NCI-H1930 (cell line): ENCODE measurements at places on chromosomes 1 and 21.

GRCh38 chr1:26210147-26210870, 19.9 kb downstream of the CATSPER4 start:
- DNase-seq: no peak

DNA sequence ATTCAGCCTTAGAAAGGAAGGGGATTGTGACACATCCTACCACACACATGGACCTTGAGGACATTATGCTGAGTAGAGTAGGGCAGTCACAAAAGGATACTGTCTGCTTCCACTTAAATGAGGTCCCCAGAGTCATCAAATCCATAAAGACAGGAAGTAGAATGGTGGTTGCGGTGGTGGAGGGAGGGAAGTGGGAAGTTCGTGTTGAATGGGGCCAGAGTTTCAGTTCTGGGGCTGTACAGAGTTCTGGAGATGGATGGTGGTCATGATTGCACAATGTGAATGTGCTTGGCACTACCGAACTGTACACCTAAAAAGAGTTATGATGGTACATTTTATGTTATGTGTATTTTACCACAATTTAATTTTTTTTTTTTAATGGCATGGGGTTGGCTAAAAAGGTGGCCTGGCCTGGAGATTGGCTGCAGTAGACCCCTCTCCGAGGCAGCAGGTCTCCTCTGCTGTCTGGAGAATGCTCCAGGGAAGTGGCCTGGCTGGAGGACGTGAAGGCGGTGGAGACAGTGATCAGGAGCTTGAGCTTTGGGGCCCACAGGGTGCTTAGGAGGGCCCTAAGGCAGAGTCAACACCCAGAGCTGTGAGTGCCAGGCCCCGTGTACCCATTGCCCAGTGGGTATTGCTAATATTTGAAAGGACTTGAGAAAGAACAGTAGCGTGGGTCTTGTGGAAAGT, 30.4 kb downstream of the IFNGR2 start:
- no peak for DNase-seq

GRCh38 chr1:221470000-221470698, 271.7 kb downstream of the DUSP10 start:
- DNase-seq: no peak

- no peak for DNase-seq
Measured at GRCh38 chr1:225921734-225922709, 2.0 kb downstream of the PYCR2 start.

- DNase-seq: no peak
Measured at GRCh38 chr21:19695796-19696195, 1292.2 kb upstream of the TMPRSS15 start.

DNA sequence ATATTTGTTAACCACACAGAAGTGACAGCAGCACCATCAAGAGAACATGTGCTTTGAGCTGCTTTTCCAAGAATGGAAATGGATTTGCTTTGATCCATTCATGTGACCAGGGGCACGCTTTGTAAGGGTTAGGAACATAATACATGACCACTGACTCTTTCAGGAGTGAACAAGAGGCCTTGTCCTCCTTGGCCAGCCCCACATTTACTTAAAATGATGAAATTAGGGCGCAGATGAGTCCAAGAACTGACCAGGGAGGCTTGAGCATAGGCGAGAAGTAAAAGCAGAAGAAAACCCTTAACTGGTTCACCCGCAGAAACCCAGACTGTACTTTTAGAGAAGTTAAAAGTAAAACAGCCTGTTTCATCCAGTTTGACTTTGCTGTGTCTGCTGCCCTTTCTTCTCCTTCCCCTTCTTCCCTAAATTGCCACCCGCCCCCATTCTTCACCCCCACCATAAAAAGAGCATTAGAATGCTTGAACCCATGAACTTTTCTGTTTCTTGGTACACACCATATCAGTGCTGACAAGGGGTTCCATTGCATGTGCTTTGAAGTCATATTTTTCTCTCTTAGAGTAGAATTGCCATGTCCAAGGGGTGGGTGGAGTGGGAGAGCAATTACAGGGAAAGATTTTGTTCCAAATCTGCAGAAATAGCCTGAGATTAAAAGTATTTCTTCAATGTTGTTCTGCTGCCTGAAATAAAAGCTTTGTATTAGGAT, 2.6 kb upstream of the GLUL start:
- no peak for DNase-seq

- no peak for DNase-seq
Measured at GRCh38 chr1:155166471-155167165, 6.5 kb downstream of the KRTCAP2 start.

DNA sequence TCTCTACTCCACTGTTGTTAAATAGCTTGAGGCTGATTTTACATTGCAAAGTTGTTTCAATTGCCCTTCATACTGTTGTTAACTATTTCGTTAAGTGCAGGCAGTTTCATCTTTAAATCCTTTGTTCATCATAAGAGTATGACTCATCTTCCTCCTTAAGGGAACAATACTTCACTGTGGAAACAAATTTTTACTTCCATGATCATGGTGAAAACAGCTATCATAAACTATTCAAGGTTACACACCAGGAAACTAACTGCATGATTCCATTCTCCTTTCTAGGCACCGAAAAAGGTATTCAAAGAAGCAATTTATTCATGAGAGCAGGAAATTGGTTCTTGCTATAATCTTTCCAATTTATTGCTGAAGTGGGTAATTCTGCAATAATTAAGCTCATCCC, 593.2 kb downstream of the LRRIQ3 start:
- DNase-seq: peak; percentile 4

DNA sequence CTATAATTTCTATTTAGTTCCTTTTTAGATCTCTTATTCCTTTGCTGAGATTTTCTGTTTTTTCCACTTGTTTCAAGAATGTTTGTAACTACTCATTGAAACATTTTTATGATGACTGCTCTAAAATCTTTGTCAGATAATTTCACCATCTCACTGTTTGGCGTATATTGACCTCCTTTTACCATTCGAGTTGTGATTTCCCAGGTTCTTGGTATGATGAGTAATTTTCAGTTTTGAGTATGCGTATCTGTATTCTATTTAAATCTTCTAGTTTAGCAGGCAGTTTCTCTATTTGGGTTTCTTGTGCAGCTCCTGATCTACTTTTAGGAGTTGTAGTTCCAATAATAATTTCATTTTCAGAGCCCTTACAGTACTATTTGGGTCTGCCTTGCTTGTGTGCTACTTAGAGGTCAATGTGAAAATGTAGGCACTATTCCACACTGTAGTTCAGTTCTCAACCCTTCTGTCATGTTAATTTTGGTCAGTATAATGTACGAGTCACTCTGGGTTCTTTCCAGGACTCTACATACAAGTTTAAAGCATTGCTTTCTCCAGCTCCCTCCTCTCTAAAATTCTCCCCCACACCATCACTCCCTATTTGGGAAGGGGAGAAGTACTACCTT, 115.5 kb downstream of the ACBD6 start:
- DNase-seq: no peak

DNA sequence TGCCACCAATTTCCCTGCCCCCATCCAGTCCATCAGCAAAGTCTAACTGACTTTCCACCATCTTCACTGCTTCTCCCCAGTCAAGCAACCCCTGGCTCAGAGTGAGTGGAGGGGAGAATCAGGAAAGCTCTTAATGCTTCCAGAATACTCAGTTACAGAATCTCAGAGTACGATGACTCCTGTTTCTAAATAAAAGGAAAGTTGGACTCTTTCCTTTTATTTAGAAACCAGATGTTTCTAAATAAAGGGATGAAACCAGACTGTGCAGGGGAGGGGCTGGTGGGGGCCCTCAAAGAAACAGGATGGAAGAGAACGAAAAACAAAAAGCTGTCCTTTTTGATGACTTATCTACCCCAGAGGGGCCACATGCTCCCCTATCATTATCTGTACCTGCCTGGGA, 85.2 kb upstream of the PPM1J start:
- DNase-seq: no peak

- peak; percentile 90 for DNase-seq
Measured at GRCh38 chr1:50633465-50633864, 210.2 kb upstream of the DMRTA2 start.
